ENCODE measurements at places on chromosomes 16 and 17. TPM values are rescaled to one million over a fixed set of nuclear protein-coding genes. Genes with fewer than 3 reads are reported as not detected.

The TVP23A gene
- polyA plus RNA-seq = 0.27 TPM

DNA sequence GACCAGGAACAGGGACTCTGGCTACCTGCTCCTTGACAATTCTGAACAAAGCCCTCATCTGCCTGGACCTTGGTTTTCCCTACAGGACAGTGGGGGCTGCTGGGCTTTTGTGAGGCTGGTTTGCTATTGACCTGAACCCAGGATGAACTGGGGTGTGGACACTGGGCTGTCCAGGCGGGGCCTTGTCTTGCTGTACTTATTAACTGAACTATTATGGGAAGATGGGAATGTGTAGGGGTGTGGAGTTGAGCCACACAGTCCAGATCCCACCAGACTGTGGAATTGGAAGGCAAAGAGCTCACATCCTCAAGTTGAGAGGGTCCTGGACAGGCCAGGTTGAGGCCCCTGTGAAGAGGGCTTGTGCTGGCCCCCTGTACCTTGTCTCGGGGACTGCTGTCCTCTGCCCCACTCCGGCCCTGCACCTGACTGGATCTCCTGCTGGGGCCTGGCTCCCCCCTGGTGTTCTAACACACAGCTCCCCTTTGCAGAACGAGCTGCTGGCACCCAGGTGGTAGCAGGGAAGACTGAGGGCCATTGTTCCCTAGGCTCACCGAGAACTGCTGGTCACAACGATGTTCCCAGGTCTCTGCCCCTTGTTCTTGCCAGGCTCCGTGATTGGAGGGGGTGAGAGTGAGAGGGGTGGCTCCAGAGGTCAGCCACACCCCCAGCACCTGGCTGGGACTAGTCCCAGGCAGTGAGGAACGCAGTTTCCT lies 51.8 kb upstream of the CDC42EP4 start:
- no peak for DNase-seq

GRCh38 chr17:73197161-73197560 lies 4.3 kb downstream of the COG1 start:
- DNase-seq = no peak

The KRTAP2-3 gene
- polyA plus RNA-seq = not detected

The KRT36 gene
- polyA plus RNA-seq = not detected

DNA sequence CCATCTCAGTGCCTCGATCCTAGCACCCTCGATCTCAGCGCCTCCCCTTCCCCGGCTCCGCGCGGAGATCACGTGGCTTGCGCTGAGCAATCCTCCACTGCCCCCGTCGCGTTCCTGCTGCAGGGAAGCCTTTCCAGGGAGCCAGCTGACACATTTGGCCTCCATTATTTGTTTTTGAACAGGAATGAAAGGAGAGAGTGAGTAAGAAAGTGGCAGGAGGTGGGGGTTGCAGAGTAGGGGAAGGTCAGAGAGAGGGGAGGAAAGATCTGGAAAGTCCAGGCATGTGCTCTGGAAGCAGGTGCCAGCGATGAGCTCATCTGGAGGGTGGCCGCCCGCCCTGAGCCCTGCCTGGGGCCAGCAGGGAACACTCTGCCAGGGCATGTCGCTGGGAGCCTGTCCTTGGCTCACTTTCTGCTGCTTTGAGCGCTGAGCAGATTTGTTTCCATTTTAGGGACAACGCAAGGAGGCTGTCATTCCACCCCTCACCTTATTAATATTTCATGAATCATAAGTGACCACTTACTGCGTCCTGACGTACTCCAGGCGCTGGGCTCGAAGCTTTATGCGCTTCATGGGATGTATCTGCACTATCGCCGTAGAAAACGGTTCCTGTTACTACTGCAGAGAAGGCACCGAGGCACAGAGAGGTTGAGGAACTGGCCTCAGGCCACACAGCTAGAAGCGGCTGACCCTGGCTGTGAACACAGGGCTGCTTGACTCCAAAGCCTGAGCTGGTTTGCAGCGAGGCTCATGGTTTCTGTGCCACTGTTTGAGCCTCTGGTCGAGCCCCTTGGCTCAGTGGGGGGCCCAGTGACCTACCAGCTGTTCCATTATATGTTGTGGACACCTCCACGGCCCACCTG lies 283.1 kb downstream of the SEC14L1 start:
- no peak for DNase-seq

The NPIPB6 gene
- 0.48 TPM for polyA plus RNA-seq

The SLC13A2 gene
- not detected for polyA plus RNA-seq

- DNase-seq = no peak
These were observed 25.5 kb downstream of the SERPINF1 start for GRCh38 chr17:1787301-1787902.

DNA sequence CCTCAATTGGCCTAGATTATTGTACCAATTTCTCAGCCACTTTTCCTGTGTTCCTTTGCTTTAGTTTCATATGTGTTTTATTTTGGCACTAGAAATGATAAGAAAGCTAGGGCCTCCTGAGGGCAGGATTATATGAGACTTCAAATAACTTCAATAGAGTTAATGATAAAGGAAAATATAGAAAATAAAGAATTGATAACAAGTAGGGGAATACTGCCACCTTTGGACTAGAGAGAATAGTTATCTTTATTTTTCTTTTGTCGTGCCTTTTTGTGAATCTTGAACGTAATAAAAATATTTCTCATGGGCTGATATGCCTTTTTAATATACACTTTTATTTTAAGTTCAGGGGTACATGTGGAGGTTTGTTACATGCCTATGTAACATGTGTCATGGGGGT lies 29.3 kb upstream of the RBL2 start:
- no peak for DNase-seq

The TRAF4 gene
- 5.4 TPM for polyA plus RNA-seq

GRCh38 chr16:22300427-22301071 lies 3.3 kb downstream of the POLR3E start:
- DNase-seq = peak; percentile 19

DNA sequence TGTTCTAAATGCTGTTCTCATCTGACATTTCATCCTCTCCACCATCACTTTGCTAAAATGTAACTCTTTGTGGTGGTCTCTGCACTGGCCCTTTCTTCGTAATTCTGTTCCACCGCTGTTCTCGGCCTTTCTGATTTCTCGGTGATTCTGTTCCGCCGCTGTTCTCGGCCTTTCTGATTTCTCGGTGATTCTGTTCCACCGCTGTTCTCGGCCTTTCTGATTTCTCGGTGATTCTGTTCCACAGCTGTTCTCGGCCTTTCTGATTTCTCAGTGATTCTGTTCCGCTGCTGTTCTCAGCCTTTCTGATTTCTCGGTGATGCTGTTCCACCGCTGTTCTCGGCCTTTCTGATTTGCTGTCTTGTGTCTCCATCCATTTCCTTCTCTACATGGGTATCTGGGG lies 12.3 kb downstream of the FOXF1 start:
- no peak for DNase-seq

DNA sequence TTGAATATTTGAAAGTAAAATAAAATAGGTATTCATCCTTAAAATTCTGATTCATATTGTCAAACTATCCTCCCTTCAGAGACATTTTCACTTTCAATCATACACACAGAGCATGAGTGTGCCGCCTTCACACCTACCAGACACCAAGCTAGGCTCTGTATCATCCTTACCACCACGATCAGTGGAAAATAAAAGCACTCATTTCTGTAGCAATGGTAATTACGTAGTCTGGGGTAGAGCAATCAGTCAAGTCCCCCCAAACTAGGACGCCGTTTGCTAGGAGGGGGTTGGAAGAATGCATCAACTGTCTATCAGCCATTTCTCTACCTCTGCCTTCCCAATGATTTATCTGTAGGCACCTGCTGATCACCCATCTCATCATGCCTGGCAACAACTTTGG lies 84.6 kb upstream of the GRIN2A start:
- no peak for DNase-seq

The ZACN gene
- polyA plus RNA-seq = 0.70 TPM

DNA sequence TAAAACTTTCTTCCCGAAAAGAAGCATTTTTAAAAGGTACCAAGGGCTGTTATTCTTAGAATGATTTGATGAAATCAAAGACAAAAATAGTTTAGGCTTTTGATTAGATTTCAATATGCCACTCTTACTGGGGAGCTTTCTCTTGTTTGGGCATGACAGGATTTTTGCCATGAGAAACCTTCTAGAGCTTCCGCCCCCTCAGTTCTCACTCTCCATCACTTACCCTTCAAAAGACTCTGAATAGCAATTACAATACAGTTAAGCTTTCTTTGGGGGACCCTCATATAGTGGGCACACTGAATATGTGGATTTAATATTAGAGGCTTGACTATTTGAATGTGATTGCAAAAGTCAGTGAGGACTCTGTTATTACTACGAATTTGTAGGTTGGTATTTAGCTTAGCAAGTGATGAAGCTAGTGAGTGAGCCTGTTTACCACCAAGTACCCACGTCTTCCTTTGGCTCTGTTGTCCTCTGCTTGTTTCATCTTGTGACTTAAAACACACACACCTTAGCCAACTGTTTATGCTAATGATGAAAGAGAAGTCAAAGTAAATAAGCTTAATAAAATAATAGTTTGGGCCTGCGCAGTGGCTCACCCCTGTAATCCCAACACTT lies 158.7 kb upstream of the TBX2 start:
- no peak for DNase-seq

DNA sequence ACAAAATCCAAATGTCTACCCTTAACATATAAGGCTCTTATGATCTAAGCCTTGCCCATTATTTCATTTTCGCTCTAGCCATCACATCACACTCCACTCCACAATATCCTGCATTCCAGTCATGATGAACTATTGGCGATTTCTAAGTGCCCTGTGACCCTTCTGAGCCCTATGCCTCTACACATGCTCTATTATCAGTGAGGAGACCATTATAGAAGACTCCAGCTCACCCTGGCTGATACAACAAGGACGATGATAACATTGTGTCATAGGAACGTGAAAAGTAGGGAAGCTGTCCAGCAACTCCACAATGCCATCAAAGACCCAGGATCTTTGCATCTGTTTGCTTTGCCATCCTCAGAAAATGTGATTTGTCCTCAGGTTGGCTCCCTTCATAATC lies 29.6 kb upstream of the GNAO1 start:
- DNase-seq = no peak

DNA sequence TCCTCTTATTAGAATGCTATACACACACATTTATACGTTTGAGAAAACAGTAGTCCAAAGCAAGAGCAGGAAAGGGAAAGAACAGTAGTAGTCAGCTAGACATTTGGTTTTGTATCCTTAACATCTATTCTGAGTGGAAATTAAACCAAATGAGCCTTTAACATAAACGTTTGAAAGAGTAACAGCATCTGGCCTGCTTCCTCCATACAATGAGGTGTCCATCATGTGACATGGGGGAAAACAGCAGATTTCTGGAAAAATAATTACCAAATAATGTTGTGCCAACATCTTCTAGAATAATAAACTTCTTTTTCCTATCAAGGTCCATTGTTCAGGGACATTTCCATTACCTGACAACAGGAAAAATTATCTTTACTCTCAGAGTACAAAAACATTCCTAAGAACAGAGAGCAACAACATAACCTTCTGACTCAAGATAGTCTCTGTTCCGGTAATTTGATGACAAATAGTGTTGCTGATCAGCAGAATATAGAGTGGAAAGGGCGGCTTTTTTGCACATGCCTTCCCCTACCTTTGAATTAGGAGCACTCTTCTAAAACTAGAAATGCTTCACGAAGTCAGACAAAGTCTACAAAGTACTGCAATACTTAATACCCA lies 20.2 kb downstream of the CYTH1 start:
- no peak for DNase-seq

All from naive B cell (primary cell).